ENCODE measurements at places on chromosomes 13 and 19.

DNA sequence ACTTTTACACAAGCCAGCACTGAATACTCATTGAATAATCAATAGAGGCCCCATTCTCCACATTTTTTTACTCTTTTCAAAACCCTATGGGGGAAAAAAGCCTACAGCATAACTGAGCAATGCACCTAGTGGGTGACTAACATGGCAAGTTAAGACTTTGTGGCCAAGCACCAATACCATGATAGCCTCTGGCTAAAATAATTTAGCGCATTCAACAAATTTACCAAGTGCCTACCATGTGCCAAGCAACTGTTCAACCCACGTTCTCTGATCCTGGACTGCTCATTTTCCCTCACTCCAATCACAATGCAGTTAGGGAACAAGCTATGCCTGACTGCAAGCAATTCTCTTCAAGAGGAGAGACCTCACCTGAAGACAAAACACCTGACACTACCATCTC lies 3.0 kb downstream of the ANKRD10 start:
- DNase-seq: no peak

- DNase-seq: no peak
Measured at GRCh38 chr19:40502081-40502480, 35.3 kb downstream of the SPTBN4 start.

DNA sequence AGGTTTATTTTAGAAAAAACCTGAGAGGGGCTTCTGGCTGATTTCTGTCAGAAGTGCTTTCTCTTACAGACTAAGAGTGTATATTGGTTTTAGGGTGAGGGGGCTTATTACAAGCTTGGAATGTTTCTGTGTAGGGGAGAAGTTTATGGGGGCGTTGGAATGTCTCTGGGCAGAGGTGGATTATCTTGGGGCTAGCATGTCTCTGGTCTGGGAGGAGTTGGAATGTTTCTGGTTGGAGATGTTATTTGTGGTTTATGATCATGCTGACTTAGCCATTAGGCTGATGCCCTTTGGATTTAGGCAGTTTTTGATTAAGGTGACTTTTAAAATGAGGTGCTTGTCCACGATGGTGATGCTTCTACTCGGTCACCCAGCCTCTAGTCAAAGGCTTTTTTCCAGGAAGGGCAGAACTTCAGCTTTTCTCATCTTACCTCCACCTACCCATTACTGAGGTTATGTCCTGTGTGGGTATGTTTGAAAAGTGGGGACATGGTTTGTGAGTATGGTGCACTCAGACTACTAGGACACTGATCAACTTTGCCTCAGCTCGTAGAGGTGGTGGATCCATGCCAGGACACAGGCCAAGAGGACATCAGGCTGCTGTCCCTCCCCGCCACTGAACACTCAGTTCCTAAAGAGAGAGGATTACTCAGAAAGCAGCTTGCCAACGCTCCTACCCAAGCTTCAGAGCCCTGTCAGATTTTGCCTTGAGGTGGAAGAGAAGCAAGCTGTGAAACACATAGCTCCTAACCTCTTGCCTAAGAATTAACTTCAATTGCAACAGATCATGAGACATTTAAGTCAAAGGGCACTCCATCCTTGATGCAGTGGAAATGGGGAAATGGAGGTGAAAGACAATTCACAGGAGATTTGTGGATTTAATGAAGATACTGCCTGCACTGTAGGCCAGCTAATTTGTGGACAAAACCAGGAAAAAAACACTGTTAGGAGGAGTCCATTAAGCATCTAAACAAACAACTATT lies 63.6 kb downstream of the ZNF44 start:
- no peak for DNase-seq

GRCh38 chr19:1945899-1946298 lies 4.9 kb downstream of the CSNK1G2 start:
- DNase-seq: peak; percentile 63

DNA sequence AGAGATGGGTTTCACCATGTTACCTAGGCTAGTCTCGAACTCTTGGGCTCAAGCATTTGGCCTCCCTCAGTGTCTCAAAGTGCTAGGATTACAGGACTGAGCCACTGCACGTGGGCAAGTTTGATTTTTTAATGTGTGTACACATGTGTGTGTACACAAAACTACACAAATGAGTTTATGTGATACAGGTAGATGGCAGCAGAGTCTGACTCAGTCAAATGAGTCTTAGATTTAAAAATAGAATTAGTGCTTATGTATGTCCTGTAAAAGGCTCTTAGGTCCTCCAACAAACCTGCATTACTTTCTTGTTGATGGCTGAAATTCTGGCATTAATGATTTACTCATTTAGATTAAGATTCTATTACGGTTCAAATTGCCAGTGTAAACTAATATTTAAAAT lies 293.7 kb downstream of the PCDH17 start:
- no peak for DNase-seq

DNA sequence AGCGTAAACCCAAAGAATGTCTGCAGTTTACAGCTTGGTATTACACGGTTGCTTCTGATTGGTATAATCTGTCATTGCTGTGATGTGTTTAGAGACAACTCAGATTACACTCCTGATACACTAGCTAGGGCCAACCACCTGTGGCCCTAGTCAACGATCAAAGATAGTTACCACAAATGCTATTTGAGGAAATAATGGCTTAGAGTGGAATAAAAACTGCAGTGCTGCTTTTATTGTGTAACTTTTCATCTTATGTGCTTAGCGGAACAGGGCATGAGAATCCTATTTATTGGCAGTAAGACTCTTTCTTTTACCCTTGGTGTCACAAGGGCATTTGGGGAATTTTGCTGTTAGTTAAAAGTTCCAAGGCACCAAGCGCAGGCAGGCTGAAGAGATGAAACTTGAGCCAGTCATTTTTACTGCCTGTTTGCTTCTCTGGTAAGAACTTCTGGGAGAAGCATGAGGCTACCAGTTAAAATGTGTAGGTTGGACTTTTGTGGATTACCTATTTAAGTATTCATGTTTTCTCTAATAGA lies 363.3 kb downstream of the KCNRG start:
- no peak for DNase-seq

GRCh38 chr13:53121919-53122318 lies 93.3 kb downstream of the OLFM4 start:
- DNase-seq: no peak

DNA sequence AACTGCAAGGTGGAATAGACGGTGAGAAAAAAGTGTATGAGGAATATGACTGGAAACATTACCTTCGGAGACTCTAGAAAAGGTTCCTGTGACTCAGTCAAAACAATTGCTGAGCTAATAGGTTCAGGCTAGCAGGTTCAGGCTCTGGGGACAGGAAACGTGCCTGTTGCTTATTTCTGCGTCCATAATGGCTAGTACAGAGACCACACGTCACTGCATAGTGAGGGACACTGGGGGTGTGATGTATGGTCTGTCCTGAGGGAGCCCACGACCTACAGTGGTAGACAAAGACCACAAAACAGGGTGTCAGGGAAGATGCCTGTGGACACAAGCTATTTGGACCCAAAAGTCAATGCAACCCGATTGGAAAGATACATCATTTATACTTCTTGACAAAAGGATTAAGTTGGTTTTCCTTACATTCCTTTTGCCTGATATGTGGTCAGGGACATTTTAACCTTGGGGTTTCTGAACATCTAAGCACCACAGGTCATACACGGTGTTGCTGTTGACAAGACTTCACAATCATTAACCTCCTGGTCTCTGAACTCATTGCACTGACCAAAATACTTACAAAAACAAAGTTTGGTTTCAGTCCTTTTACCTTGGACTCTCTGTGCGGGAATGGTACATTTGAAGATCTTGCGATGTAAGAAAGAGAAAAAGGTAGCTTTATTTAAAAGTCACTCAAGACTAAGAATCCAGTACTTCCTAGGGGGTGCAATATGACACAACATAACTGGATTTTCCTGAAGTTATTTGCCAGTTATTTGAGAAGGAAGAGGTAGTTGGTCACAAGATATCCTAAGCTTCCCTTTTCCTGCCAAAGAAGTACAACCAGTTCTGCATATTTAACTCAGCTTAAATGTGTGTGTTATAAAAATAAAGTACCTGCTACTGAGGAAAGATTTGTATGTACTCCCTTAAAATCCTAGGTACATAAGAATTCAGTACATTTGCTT lies 20.0 kb downstream of the CRYL1 start:
- no peak for DNase-seq

GRCh38 chr13:30810801-30811200 lies 75.5 kb downstream of the ALOX5AP start:
- DNase-seq: no peak

DNA sequence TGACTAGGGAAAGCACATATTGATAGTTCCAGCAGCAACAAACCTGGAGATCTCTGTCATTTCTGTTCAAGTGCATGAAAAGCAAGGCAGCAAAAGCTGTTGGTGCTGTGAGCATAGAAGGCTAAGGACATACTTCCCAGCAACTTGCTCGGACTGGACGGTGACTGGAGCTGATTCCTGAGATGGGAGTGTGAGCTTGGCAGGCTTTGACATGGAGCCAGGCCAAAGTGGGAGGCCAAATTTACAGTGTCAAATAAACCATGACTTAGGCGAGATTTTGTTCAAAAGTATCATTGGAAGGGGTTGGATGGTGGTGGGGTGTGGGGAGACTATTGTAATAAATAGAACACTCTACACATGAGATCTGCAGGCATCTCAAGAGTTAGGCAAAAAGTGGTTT lies 5.9 kb upstream of the ARGLU1 start:
- DNase-seq: no peak

DNA sequence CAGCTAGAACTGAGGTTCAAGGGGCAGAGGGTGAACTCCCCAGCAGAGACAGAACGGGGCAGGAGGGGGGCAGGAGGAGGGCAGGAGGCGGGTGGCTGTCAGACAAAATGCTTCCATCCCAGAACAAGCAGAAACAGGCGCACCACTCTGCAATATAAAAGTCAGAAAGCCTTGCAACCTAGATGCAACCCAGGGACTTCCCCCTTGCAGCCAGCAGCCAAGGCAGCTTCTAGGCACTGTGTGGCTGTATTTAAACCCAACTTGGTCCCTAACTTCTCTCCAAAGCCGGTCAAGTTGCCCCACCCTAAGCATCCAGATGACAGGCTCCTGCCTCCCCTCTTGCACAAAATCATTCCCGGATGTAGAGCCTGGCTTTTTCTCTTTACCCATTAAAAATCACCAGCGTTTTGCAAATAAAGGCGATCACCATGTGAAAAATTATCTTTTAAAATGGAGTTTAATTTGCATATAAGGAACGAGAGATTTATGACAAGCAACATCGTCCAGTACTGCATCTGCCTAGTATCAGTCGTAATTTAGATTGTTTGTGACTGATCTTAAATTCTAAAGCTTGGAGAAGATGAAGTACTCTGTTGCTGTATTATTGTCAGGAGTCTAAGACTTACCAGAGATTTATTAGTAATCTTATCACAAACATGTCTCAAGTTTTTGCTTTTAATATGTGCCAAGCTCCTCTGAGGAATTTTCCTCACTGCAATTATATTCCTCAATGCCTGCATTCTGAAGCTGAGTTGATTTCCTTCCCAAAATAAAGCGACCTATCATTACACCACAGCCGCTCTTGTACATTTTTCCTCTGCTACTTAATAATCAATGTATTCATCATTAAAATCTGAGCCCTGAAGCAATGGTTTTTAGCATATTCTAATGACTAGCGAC lies 307.1 kb upstream of the ZNF507 start:
- no peak for DNase-seq

- no peak for DNase-seq
Measured at GRCh38 chr13:110799246-110800236, 86.0 kb downstream of the ING1 start.

- DNase-seq: no peak
Measured at GRCh38 chr19:44587963-44588770, 25.2 kb upstream of the IGSF23 start.

- no peak for DNase-seq
Measured at GRCh38 chr13:38990693-38991092, at the start of gene STOML3. Gene STOML3, minus strand, starts transcription at chr13:38990831. Its CDS starts 110 bp downstream, at chr13:38990721.

GRCh38 chr13:37413161-37413560 lies 185.4 kb downstream of the POSTN start:
- DNase-seq: no peak

DNA sequence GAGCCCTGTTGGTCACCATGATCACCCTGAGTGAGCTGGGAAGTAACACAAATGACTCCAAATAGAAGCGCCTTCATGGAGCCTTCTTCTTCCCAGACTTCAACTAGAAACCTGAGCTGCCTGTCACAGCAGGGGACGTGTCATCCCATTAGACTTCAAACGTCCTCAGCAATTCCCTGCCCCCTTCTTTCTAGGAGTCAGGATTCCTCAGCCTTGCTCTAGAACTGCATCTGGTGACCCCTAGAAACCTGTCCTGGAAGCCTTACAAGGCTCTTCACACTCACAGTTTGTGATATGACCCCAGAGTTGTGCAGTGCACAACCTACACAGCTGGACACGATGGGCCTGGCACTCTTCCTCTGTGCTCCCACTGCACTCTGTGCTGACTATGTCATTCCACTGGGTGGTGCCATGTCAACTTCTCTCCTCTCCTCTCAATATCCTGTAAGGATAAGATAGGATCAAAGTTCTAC lies 23.6 kb upstream of the TTYH1 start:
- no peak for DNase-seq

DNA sequence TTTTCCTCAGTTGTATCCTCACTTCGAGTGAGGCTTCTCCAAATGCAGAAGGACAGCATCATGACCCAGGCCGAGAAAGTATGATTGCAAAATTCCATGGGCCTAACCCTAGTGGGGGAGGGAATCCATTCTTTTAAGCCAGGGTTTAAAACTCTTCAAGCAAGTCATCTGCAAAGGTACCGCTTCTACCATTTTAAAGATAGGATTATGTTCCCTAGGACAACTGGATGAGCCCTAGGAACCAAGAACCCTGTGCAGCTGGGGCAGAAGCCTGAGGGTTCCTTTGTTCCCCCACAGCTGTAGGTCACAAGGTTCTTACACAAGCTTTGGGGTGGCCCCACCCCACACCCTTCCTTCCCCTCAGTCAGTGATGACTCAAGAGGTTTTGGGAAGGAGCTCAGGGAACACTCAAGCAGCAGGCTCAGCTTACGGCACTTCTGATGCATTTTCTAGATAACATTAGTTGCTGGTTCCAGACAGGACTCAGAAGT lies 13.5 kb downstream of the ARL11 start:
- DNase-seq: peak; percentile 22

- no peak for DNase-seq
Measured at GRCh38 chr13:99813336-99814095, 158.1 kb downstream of the ZIC5 start.

DNA sequence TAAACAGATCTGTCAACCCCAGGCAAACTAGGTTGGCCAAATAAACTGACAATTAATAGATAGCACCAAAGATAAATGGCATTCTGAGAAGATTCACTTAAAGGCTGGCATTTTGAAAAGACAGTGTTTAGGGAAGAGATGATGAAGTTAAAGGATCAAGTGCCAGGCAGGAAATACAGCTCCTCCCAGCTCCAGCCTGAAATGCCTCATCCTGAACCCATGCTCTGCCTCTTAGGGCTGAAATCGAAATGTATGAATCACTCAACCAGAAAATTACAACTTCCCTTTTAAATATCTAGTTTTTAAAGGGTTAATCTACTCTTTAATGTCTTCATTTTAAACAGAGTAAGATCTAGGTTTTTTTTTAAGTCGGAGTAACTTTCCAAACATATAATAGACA lies 171.2 kb upstream of the UBL3 start:
- DNase-seq: no peak

- peak; percentile 84 for DNase-seq
Measured at GRCh38 chr19:43624933-43625332, 5.5 kb upstream of the ZNF428 start.

GRCh38 chr13:46866150-46866549 lies 30.7 kb downstream of the HTR2A start:
- DNase-seq: no peak

All from CD8-positive, alpha-beta T cell (primary cell).